ENCODE measurements at places on chromosomes 2 and 18. TPM values are rescaled to one million over a fixed set of nuclear protein-coding genes. Genes with fewer than 3 reads are reported as not detected.
A peak's percentile ranks its signal among the peaks of the same experiment; 100 is the strongest.

GRCh38 chr2:65539633-65540032 is 107.2 kb upstream of the SPRED2 start:
- no peak for DNase-seq

- DNase-seq: peak; percentile 52
Measured at GRCh38 chr2:63047321-63048279, 3.0 kb upstream of the OTX1 start.

GRCh38 chr2:2830576-2830975 is 499.5 kb upstream of the MYT1L start:
- no peak for DNase-seq

- peak; percentile 74 for DNase-seq
Measured at GRCh38 chr2:43219383-43220228, 6.8 kb downstream of the ZFP36L2 start.

Gene EN1
- not detected for polyA plus RNA-seq

DNA sequence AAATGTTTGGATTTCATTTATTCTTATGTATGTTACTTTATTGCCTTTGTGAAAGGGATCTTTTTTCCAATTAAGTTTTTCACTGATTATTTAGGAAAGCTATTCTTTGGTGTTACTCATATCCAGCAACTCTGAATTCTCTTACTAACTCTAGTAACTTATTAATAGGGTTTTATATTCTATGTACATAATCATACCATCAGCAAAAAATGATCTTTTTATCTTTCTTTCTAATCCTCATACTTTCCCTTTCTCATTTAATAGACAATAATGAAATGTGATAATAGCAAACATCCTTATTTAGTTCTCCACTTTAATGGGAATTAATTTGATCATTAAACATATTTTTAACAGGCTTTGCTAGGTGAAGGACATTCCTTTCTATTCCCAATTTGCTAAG is 12.3 kb upstream of the CDKL4 start:
- no peak for DNase-seq

DNA sequence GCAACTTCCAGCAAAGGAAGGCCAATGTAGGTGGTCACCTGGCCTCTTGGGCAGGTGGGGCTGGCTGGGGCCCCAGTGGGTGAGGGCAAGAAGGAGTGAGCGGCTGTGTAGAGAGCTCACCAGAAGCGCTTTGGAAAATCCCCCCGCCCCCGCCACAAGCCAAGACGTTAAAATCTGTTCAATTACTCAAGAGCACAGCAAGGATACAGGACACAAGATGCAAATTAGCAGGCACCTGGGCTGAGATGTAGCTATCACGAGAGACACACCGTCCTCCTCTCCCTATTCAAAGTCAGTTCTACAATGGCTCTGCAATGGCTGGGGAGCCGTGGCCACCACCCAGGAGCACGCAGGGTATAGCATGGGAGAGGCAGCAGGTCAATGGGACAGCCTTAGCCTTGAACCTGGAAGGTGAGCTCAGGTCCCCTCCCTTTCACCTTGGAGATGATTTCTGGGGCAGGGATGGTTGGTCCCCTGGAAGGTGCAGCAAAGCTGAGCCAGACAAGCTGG is 38.5 kb upstream of the GPR17 start:
- no peak for DNase-seq

DNA sequence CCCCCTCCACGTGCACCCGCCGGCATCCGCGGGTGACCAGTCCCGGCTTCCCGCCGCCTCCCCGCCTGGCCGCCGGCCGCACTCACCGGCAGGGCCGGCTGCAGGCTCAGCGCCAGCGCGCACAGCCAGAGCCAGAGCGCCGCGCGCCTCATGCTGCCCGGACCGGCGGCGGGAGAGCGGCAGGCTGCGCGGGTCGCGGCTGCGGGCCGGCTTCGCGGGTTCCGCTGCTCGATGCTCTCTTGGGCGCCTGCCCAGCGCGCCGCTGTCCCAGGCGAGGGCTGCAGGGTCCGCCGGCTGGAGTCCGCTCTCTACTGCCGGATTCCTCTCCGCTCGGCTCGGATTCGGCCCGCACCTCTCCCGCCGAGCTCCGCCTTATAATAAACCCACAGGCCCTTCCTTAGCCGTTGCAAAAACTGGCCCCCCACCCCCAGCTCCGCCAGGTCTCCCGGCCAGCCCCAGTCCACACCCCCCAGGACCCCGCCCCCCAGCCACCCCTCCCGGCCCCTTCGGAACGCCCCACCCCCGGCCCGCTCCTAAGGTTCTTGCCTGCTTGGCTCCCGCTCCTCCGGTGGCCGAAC is at the start of gene SDC1:
Gene SDC1, minus strand, starts transcription at position 415 of the 578 bp plus-strand sequence. Its CDS starts 263 bp downstream, at position 152.
- no peak for DNase-seq

DNA sequence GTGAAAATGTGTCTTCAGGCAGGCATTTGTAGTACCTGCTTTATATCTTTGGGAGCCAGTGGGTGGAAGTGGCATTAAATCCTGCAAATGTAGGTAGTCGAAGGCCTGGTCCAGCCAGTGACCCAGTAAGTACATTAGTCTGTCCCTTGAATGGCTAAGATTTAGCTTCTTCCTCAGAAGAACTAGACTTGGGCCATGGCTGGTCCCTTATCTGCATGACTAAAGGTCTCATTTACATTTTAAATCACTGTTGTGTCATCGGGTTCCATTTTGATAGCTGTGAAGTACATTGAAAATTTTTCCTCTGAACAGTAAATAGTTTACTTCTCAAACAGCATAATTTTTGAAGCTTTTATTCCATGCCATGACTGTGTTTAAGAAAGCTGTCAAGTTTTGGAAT is 438.4 kb upstream of the KLHL29 start:
- no peak for DNase-seq

DNA sequence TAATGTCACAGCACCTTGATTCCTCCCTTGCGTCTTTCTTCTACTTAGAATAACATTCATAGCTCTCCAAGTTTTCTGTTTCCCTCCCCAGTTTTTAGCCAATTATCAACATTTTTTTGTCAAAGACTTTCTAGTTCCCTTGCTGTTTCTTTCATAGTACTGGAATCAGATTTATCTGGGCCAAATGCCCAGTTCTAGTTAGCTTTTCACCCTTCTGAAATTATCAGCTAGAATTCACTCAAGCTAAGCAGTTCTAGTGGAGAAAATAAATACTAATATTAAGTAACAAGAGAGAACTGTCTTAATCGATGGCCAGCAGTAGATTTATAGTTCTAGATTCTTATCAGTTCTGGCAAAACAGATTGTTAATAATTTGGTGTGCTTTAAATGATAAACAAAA is 36.2 kb downstream of the EFEMP1 start:
- DNase-seq: no peak

DNA sequence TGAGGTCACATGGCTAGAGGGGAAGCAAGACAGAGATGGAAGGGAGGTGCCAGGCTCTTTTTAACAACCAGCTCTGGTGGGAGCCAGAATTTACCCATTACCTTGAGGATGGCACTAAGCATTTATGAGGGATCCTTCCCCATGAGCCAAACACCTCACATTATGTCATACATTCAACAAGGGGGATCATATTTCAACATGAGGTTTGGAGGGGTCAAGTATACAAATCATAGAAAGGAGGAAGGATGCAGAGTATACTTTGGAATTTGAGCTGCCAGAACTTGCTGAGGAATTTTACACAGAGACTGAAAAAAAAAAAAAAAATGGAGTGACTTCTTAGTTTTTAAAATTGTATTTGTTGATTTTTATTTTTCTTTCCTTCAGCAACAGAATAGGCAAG is 891.4 kb downstream of the CCDC85A start:
- DNase-seq: peak; percentile 54

GRCh38 chr18:47777626-47778025 is 152.8 kb downstream of the SMAD2 start:
- no peak for DNase-seq

GRCh38 chr2:226227341-226227740 is 572.3 kb downstream of the IRS1 start:
- no peak for DNase-seq

Gene GALNT14
- 50.6 TPM for polyA plus RNA-seq

Gene CLIP4
- 9.6 TPM for polyA plus RNA-seq

DNA sequence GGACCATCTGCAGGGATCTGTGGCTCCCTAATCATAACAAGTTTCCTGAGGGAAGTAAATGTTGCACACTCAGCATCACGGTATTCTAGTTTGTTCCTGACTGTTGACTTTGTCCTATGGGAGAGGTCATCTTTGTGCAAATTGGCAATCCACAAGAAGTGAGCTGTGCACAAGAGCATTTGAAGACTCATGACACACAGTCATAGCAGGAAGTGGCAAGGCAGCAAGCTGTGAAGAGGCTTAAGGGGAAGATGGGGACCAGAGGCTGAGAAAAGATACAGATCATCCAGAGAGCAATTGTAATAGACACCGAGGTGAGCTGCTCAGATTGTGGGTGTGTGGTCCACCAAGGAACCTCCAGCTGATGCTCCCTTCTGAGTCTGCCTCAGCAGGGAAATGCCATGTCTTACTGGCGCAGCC is 2.7 kb downstream of the TNP1 start:
- DNase-seq: peak; percentile 6

- no peak for DNase-seq
Measured at GRCh38 chr18:67728364-67728763, 211.8 kb upstream of the DSEL start.

- no peak for DNase-seq
Measured at GRCh38 chr2:53381271-53381670, 386.3 kb upstream of the CHAC2 start.

- DNase-seq: no peak
Measured at GRCh38 chr18:50722311-50722710, 97.5 kb downstream of the MRO start.

GRCh38 chr18:35032113-35032512 is 9.1 kb upstream of the MAPRE2 start:
- no peak for DNase-seq

- no peak for DNase-seq
Measured at GRCh38 chr18:35186291-35187034, 54.4 kb upstream of the ZNF397 start.

GRCh38 chr2:20611077-20611843 is 39.6 kb downstream of the HS1BP3 start:
- no peak for DNase-seq

DNA sequence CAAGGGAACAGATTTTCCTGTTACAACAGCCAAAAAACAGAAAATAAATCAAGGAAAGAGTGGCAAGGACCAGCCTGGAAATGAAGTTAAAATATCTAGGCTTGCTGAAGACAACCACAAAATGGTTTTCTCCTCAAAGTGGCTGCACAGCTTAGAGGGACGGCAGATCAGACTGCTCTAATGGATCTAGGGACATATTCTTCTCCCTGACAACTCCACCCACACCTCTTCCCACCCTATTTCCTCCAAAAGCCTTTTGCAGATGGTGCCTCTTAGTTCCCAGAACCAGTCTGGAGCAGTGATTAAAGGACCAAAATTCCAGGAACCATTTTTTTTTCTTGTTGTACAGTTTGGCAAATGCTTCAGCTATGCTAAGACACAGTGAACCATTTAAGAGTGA is 220.2 kb upstream of the SIX2 start:
- DNase-seq: no peak

DNA sequence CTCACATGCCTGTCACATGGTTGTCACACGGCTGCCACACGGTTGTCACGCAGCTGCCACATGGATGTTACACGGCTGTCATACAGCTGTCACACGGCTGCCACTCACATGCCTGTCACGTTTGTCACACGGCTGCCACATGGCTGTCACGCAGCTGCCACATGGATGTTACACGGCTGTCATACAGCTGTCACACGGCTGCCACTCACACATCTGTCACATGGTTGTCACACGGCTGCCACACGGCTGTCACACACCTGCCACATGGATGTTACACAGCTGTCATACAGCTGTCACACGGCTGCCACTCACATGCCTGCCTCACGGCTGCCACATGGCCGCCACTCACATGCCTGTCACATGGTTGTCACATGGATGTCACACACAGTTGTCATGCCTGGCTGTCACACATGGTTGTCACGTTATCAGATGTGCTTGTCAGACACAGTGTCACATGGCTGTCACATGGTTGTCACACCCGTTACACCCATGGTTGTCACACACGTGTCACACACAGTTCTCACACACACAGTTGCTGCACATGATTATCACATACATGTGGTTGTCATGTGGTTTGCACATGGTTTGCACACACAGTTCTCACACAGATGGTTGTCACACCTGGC is 19.4 kb downstream of the KCNG2 start:
- no peak for DNase-seq

GRCh38 chr2:191333911-191334357 is 88.7 kb downstream of the MYO1B start:
- peak; percentile 82 for DNase-seq

GRCh38 chr2:12737738-12738485 is 21.2 kb downstream of the TRIB2 start:
- no peak for DNase-seq

GRCh38 chr2:150876251-150876950 is 385.3 kb downstream of the RBM43 start:
- DNase-seq: no peak

GRCh38 chr18:46278481-46279465 is 174.6 kb downstream of the HAUS1 start:
- DNase-seq: peak; percentile 56

DNA sequence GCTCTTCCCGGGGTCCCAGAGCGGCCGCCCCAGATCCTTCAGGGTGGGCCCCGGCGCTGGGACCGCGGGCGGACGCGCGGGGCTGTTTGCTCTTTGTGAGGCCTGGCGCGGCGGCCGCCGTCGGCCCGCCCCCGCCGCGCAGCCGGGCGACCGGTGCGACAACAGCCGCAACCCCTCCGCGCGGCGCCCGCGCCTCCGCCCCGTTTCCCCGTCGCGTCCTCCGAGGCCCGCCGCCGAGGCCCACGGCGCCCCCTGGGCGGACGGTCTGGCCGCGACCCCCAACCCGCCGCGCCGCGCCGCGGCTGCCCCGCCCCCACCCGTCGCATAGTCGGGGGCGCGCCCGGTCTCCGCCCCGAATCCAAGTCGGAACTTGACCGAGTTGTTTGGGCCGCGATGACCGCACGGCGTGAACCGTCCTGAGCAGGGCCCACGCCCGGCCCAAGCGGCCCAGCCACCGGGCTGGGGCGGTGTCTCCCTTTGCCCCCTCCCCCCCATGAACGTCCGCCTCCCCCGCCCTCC is 448 bp downstream of the YPEL5 start:
- no peak for DNase-seq

Gene CNTNAP5
- not detected for polyA plus RNA-seq

DNA sequence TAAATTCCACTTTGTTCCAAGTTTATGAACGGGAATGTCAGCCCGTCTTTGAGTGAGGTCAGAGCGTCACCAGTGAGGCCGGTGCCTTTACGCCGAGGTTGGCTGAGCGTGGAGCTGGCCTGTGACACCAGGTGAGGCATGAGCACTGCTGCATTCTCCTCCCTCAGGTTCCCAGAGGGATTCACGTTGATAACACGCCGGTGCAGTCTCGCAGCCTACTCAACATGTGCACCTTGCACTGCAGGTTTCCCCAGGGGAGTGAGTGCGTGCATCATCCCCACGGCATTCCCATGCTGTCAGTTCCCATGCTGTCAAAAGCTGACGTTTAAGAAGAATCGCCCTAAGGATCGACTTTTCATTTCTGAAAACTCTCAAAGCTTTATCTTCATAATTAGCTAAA is 213.3 kb downstream of the LDLRAD4 start:
- no peak for DNase-seq

DNA sequence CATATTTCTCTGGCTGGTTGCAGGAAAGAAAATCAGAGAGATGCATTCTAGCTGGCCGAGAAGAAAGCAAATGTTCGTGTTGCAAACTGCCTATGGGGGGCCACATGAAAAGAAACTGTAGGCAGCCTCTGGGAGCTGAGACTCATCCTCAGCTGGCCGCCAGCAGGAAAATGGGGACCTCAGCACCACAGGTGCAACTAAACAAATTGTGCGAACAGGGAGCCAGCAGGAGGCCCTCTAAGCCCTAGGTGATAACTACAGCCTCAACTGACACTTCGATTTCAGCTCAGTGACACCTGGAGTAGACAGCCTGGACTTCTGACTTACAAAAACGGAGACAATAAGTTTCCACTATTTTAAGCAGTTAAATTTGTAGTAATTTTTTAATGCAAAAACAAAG is 107.3 kb downstream of the DTNB start:
- no peak for DNase-seq
